SW 1271 (cell line): ENCODE measurements at places on chromosomes 12 and 14.

- no peak for DNase-seq
Measured at GRCh38 chr14:54010981-54011380, 54.4 kb upstream of the BMP4 start.

DNA sequence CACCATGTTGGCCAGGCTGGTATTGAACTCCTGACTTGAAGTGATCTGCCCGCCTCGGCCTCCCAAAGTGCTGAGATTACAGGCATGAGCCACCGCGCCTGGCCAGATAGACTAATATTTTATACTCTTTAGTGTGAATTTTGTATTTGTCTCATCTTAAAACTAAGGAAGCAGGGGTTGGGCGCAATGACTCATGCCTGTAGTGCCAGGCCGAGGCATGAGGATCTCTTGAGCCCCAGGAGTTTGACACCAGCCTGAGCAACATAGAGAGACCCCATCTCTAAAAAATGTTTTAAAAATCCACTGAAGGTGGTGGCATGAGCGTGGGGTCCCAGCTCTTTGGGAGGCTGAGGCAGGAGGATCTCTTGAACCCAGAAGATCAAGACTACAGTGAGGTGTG lies 9.0 kb downstream of the DYNC1H1 start:
- no peak for DNase-seq

- DNase-seq: no peak
Measured at GRCh38 chr14:96660123-96660522, 137.1 kb upstream of the VRK1 start.

DNA sequence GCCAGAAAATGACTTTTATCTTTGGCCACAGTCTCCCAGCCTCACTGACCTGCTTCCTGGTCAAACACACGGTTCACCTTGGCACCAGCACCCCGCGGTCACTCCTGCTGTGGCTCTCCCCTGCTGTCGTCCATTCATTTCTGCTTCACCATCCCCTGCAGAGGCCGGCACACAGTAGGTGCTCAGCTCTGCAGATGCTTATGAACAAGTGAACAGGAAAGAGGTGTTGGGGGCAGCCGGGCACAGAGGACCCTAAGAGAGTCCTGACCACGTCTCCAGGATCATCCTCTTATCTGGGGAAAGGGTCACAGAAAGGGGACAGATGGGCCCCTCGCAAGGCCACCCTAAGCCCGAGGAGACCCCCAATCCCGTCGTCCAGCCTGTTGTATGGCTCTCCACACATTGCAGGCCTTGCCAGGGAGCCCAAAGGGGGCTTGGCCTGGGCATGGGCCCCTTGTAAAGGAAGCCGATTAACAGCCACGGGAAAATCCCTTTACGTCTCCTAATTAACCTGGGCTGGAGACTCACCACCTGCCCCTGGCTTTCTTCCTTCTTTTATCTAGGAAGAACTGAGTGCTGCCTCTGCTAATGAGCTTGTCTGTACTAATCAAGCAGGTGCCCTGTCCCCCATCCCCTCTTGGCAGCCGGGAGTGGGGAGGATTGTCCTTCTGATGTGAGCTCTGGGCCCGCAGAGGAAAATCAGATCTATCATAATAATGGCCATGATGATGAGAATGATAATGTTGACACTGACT lies 119.2 kb downstream of the AACS start:
- no peak for DNase-seq

DNA sequence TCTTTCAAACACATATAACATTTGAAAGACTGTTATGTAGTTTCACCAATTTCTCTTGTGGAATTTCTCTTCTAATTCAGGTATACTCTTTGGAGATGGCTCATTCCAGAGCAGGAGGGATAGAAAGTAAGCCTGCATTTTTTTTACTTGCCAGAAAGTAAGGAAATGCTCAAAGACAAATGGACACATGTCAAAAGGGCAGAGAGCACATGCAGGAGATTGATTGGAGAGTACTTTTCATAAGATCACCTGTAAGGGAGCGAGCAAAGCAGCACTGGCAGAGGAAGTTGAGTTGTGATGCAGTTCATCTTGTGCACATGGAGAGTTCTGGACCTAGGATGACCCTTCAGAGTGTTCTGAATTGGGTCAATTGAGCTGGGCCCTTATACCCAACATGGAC lies 51.4 kb upstream of the FBXO33 start:
- DNase-seq: no peak

DNA sequence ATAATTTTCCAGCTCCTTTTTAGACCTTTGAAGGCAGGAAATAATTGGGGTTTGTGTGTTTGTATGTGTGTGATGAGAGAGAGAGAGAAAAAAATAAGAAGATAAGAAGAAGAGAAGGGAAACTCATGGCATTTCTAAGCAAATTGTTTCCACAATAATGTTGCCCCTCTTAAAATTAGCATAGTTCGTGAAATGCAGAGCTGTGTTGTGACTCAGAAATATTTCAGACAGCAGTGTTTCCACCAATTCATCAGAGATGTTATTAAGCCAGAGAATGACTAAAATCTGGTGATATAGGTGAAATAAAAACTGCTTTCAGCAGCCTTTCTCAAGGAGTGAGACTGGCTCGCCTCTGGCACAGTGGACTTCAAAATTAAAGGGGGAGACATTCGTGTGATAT lies 65.9 kb upstream of the ARHGAP5 start:
- no peak for DNase-seq

DNA sequence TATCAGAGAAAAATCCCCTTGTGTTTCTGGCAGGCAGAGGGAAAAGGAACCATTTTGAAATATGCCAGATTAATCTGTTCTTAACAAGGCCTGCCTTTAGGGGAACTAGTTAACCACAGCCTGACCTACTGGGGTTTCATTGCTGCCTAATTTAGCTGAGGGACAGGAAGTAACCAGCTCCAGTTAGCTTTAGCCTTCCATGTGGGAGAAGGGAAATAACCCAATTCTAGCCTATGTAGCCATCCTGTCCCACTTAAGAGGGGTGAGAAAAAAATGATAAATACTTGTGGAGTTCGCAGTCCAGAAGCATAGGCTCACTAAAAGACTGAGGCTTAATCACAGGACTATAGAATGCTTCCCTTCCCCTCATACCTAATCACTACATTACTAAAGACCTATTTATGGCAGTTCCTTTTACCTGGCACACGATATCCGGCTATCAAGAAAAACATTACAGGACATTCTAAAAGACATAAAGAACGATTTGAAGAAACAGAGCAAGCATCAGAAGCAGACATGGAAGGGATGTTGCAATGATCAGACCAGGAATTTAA lies 22.8 kb downstream of the COX8C start:
- DNase-seq: no peak

DNA sequence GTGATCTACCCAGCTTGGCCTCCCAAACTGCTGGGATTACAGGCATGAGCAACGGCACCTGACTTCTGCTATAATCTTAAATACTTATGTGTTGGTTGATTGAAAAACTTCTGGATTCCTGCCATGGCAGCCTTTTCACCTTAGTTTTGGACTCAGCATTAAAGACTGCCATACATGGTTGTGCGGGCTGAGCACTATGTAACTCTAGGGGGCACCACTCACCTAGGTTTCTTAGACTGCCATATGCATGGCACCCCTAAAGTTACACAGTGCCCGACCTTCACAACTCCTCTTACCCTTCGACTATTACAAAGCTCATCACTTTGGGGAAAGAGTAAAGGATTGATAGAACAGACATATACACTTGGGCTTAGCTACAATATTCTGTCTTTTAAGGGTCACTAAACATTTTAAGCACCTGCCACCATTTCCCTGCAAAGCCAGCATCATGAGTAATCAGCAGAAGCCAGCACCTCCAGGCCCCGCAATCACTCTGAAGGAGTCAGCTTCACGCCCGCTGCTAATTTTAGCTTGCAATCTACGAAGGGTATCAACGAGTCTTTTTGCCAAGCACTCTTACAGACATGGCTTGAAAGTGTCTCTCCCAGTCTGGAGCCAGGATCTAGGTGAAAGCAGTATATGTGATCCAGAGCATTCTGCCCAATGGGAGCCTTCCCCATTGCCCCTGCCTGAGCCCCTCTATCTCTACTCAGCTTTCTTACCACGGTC lies 59.8 kb downstream of the SUDS3 start:
- DNase-seq: no peak

GRCh38 chr14:54702014-54702491 lies 135.1 kb downstream of the SAMD4A start:
- DNase-seq: no peak

GRCh38 chr12:67025543-67026114 lies 243.5 kb upstream of the CAND1 start:
- DNase-seq: peak; percentile 22

DNA sequence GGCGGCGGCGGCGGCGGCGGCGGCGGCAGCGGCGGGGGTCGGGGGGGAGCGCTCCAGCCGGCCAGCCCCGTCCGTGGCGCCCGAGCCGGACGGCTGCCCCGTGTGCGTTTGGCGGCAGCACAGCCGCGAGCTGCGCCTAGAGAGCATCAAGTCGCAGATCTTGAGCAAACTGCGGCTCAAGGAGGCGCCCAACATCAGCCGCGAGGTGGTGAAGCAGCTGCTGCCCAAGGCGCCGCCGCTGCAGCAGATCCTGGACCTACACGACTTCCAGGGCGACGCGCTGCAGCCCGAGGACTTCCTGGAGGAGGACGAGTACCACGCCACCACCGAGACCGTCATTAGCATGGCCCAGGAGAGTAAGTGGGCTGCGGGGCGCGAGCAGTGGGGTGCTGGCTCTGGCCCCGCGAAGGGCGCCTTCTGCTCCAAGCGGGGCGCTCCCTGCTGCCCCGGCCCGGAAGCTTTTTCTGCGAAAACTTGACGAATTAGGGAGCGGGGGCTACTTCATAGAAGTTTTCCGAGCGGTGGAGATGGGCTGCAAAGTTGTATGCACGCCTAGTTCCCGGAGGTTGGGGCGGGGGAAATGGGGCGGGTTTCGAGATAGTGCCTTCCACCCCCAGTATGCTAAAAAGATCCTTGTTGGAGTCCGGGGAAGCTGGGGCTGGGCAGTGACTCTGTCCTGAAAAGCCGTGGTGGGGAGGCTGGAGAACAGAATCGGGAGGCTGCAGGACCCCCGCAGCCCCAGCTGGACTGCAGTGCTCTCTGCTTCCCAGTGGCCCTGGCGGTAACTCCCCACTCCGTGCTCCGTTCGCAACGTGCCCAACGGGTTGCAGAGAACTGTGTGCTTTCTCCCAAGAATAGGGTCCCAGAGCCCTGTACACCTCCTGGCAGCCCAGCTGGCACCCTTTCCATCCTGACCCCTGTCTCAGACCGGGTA lies 751 bp downstream of the GDF11 start:
- peak; percentile 61 for DNase-seq

DNA sequence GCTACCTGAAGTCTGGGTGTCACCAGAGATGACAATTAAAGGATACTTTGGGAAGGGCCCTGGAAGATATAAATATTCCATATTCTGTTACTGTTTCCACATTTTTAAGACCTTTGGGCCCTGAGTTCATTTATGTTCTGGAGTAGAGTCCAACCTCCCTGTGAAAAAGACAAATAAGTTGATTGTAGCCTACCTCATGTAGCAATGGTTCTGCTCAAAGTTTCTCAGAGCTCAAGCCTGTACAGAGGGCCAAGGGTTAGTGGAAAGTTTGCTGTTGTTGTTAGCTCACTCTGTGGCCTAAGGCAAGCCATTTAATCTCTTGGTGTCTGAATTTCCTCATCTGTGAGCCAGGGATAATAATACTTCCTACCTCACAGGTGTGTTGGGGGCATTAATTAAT lies 284.7 kb upstream of the DDHD1 start:
- no peak for DNase-seq

DNA sequence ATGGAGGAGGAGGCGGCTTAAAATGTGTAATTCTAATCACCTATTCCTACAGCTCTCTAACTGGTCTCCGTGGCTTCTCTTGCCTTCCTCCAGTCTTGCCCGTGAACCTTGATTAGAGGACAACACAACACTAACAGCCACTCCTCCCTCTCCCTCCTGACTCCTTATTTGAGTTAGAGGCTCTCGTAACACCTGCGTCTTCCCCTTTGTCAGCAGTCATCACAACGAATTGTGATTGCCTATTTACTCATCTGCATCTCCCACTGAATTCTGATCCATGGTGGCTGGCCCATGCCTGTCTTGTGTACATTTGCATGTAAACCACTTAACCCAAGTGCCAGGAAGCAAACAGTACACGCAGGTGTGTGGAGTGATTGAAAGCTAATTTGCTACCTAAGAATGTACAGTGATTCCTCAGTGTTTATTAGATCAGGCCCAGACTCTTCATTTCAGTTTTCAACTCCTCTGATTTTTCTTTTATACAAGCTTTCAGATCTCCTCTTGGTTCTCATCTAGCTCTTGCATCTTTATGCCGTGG lies 154.5 kb downstream of the MON2 start:
- DNase-seq: no peak

DNA sequence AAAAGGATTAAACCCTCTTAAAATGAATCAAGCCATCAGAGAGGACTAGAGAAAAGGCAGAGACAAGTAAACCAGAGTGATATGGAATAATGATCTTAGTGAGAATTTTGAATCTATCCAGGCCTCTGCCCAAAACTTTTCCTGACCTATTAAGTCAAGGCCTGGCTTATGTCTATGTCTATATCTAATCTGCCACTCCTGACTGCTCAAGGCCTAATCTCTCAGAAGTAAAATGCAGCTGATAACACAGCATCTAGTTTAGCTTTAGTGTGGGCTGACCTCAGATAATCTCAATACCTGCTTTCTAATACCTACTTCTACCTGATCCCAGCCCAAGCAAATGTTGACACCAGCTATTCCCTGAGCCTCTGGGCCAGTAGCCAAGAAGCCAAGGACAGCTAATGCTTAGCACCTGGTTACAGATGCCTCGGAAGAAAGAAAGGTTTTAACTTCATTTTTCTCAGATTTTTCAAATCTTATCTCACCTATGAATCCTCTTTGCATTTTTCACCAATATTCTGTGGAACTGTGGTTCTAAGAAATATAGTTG lies 1472.5 kb upstream of the SEL1L start:
- no peak for DNase-seq

DNA sequence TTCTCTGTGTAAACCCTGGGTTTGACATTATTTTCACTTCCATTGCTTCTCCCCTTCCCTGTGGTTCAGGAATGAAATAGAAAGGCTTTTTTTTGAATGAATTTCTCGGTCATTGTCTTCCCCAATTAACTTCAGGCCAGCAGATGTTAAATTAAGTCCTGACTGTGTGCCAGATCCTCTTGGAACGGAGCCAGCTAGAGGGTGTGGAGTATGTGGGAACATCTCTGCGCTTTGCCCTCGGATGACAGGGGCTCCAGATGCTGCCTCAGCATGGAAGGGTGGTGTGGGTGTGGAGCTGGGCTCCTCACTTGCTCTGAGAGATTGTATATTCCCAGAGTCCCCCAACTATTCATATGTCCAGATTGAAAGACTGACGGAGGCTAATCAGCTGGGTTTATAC lies 13.1 kb downstream of the KRT85 start:
- no peak for DNase-seq

DNA sequence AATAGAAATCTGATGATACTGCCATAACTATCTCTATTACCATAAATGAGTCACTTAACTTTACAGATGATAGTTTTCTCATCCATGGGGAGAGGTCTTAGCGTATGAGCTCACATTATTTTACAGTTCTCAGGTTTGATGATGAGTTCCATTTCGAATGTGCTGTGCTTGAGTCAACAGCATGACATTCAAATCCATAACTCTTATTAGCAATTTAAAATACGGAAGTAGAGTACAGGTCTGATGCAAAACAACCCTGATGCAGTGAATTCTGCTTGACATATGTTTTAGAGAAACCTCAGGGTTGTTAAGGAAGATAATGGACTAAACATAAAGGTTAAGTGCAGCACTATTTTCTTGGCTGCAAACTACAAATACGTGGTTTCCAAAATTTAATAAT lies 30.0 kb downstream of the C14orf39 start:
- no peak for DNase-seq

GRCh38 chr12:40515041-40515816 lies 177.0 kb upstream of the CNTN1 start:
- no peak for DNase-seq
